ENCODE measurements at places on chromosomes 2 and 18.

- no peak for DNase-seq
Measured at GRCh38 chr18:48345596-48345995, 63.6 kb downstream of the ZBTB7C start.

- peak; percentile 41 for DNase-seq
Measured at GRCh38 chr2:218397820-218398436, 1.7 kb upstream of the CTDSP1 start.

DNA sequence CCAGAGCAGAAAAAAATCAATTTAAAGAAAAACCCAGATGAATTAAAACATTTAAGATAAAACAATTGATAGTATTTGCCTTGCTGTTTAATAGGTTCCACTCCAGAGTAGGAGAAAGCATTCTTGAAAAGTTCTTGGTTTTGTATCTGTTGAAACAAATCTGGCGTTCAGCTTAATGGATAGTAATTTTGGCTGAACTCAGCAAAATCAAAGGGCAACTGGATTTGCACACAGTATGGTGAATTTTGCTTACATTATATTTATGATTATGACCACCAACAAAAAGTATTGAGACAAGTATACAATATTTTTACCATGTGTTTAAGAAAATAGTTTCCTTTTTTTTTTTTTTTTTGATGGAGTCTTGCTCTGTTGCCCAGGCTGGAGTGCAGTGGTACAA lies 34.0 kb downstream of the SLC4A10 start:
- no peak for DNase-seq

GRCh38 chr2:24920098-24920808 lies at the start of gene ADCY3:
Gene ADCY3, minus strand, starts transcription at chr2:24920237. Its CDS starts 1,250 bp downstream, at chr2:24918987.
- DNase-seq: no peak

DNA sequence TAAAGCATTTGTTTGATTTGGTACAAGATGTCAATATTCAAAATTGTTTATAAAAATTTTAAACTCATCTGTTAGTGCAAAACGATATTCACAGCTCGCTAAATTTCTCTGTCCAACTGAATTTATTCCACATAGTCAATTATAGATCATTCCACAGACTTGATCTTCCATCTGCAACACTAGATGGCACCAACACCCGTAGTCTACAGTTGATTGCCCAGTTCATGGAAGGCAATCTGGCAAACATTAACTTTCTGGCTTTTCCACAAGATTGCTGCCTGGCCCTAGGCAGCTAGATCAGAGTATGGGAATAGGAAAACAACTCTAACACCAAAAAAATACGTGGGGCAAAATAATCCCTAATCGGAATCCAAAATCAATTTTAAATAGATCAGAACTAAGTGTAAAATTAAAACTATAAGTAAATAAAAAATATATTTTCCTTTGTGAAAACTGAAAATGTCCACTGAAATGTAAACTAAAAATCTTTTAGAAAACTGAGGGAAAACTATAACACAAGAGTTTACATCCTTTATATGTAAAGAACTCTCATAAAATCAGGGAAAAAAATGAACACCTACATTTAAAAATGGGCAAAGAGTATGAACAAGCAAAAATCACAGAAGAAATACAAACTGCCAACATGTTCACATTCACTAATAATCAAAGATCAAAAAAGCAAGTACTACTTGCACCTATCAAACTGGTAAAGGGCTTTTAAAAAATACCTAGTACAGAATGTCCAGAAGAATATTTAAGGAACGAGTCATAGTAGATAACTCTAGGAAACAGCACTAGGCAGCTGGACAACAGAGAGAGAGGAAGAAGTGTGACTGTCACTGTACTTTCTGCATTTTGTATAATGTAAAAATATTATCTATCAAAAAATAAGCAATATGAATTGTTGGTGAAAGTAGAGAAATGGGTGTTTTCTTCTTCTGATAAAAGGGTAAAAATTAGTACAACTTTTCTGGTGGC lies 35.0 kb downstream of the RTN4 start:
- DNase-seq: no peak

DNA sequence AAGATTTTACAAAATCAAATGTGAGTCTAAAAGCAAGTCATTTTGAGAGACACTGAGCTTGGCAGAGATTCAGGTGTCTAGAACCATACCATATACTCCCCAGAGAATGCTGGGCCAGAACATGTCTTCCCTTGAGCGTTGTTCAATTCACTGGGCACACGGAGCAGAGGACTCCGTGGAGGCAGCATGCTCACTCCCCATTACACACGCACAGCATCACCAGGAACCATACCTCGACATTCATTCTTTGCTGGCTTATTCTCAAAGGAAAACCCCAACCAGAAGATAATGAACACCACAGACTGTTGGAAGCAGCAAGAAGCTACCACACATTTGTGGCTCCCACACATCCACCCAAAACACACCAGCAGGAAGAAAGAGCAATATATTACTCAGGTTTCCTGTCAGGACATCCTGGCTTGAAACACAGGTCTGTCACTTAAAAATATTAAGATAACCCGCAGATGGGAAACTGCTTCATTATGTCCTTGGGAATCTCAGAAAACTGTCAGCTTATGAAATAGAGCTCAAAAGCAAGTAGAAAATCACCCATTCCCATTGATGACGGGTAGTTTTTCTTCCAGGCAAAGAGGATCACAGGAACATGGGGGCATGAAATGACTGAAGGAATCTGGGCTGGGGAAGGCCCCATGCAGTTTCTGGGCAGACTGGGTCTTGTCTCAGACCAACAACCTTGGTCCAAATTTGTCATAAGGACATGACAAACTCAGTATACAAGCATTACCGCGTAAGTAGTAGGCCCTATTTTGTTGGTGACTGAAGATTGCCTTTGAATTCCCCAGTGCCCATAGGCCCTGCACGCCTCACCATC lies 46.4 kb downstream of the PCBP1 start:
- DNase-seq: no peak

GRCh38 chr18:35167857-35168256 lies 73.0 kb upstream of the ZNF397 start:
- DNase-seq: no peak

GRCh38 chr2:68824831-68825230 lies 46.4 kb downstream of the BMP10 start:
- peak; percentile 16 for DNase-seq

DNA sequence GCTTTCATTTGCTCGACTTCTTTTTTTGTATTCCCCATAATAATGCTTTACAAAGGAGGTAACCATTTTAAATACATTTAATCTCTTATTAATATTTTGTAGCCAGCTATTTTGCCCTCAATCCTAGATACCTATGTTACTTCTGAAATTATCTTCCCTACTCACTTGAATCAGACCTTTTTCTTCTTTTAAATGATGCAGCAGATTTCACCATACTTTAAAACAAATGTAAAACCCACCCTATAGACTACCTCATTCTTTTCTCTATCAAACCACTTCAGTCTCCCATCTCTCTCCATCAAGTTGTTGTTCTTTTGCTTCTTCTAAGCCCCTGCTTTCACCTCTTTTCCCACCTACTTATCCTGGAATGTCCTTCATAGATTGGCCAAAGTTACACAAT lies 151.5 kb upstream of the DNMT3A start:
- no peak for DNase-seq

GRCh38 chr2:237557633-237558015 lies 8.8 kb upstream of the PRLH start:
- DNase-seq: no peak
